Motor neuron (in vitro differentiated cells): ENCODE measurements at places on chromosomes 4 and X. TPM values are rescaled to one million over a fixed set of nuclear protein-coding genes. Genes with fewer than 3 reads are reported as not detected.

GRCh38 chr4:38656111-38656510 is 7.9 kb upstream of the KLF3 start:
- no peak for ATAC-seq

DNA sequence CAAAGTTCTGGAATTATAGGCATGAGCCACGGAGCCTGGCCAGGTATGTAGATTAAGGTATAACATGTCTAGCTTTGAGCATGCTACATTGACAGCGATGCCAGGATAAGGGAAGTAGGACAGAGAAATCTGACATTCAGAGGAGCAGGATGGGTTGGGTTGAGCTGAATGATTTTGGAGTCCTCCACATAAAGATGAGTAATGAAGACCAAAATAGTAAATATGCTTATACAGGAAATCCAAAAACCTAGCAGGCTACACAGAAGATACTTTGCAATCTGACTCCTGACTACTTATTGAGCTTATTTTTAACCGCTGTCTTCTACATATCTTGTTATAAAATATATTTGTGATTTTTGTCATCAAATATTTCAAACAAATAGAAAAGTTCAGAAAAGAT is 69.7 kb downstream of the PDGFC start:
- ATAC-seq = no peak

The ZCCHC18 gene
- total RNA-seq = 0.72 and 5.6 TPM in 2 replicates

GRCh38 chrX:9678215-9678965 is 87.3 kb downstream of the GPR143 start:
- ATAC-seq = no peak

DNA sequence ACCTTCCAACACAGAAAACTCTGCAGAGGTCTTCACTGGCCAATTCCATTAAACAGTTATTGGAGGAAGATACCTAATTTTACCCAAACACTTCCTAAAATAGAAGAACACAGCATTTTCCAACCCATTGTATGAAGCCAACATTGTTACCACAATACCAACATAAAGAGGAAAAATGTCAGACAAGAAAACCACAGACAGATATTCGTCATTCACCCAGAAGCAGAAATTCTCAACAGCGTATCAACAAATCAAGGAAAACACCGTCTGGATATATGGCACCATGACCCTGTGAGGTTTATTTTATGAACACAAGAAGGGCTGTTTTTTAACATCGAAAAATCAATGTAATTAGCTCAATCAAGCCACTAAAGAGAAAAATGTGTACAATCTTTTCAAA is 255.6 kb downstream of the ASMT start:
- no peak for ATAC-seq
